ENCODE measurements at places on chromosomes 1 and 21. TPM values are rescaled to one million over a fixed set of nuclear protein-coding genes. Genes with fewer than 3 reads are reported as not detected.

Gene CHAF1B
- total RNA-seq, result 0.42 TPM

Gene ATAD3C
- total RNA-seq, result 0.90 TPM

Gene PPM1J
- total RNA-seq, result 7.1 TPM

Gene NUDT4B
- total RNA-seq, result 0.44 TPM

Gene LCE6A
- not detected for total RNA-seq

Gene CACNA1E
- 0.04 TPM for total RNA-seq

Gene RAP1GAP
- total RNA-seq, result 4.4 TPM

Gene CGN
- not detected for total RNA-seq

Gene OPRD1
- total RNA-seq, result not detected

Gene PLPPR5
- total RNA-seq, result not detected

Gene AADACL4
- total RNA-seq, result not detected

- no peak for DNase-seq
Measured at GRCh38 chr1:209354840-209355165, 228.7 kb upstream of the CAMK1G start.

- DNase-seq, result no peak
Measured at GRCh38 chr1:243345205-243345604, 89.4 kb downstream of the SDCCAG8 start.

DNA sequence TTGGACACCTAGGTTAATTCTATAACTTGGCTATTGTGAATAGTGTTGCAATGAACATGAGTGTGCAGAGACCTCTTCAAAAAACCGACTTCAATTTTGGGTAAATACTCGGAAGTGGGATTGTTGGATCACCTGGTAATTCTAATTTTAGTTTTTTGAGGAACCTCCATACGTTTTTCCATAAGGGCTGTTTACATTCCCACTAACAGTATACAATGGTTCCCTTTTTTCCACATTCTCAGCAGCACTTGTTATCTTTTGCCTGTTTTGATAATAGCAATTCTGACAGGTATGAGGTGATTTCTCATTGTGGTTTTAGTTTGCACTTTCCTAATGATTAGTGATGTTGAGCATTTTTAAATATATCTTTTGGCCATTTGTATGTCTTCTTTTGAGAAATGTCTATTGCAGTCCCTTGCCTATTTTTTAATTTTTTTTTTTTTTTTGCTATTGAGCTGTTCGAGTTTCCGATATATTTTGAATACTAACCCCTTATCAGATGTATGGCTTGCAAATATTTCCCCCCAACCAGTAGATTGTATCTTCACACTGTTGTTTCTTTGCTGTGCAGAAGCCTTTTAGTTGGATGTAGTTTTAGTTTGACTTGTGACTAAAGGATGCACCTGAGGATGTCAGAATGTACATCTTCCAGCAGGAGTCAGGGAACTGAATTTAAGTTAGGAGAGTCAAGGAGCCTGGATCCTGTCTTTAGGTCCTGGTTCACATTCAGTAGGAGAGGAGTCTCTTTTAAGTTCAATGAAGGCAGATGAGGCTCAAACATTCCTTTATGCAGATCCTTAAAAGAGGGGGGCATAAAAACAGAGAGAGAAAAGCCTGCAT lies 120.0 kb downstream of the S1PR1 start:
- no peak for DNase-seq

DNA sequence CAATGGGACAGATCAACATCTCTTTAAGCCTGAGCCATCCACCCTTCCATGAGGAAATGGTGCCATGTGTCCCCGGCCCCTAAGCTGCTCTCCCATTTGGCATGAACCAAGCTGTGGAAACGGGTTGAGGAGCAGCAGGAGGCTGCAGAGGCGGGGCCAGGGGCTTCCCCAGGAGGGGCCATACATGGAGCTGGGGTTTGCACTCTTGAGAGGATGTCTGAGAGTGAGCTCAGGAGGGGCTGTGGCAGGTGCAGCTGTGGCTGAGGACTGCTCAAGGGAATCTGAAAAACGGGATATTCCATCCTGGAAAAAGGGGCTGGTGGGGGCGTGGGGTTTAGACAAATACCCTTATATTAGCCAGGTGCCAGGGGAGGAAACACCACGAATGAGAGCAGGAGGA lies 7.1 kb upstream of the CLEC20A start:
- no peak for DNase-seq

GRCh38 chr1:204073837-204074273 lies 940 bp downstream of the SOX13 start:
- DNase-seq, result no peak

GRCh38 chr1:183585038-183585437 lies 5.2 kb downstream of the NCF2 start:
- DNase-seq, result no peak

DNA sequence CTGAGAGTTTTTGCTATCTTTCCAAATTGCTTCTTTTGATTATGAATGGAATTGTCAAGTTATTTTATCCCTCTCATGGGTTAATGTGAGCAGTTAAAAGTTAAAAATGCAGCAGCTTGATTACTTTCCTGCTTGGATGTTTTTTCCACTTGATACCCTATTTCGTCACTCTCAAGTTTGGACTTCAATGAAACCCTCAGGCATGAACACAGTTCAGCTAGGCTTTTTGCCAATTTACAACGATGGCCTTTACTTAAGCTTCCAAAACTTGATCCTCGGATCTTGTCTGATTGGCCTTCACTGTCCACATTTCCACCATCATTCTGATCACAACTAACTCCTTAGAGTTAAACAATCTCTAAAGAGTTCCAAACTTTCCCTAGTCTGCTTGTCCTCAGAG lies 752.4 kb upstream of the PRMT6 start:
- no peak for DNase-seq

DNA sequence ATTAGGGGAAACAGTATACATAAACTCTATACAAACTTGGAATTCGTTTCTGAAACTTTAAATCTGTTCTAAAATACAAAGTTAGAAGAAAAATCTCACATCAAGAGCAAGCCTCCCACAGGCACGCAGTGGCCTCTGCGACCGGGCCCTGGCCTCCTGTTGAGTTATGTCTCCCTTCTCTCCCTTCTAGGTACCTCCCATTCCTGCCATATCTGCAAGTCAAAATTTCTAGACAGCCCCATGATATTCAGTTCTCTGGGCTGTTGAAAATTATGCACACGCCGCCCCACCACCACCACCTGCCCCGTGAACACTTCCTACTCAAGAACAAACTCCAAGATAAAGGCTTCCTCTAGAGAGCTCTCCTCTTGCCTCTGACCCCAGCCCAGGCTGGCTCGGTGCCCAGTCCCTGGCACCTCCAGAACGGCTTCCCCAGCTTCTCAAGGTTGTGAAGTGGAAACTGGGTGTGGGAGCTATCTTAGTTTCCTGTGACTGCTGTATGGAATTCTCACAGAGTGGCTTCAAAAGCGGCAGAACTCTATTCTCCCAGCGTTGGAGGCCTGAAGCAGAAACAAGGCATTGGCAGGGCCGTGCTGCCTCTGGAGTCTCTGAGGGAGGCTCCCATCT lies 37.7 kb upstream of the LRP8 start:
- no peak for DNase-seq

- DNase-seq, result no peak
Measured at GRCh38 chr1:85459290-85459689, 5.7 kb downstream of the DDAH1 start.

DNA sequence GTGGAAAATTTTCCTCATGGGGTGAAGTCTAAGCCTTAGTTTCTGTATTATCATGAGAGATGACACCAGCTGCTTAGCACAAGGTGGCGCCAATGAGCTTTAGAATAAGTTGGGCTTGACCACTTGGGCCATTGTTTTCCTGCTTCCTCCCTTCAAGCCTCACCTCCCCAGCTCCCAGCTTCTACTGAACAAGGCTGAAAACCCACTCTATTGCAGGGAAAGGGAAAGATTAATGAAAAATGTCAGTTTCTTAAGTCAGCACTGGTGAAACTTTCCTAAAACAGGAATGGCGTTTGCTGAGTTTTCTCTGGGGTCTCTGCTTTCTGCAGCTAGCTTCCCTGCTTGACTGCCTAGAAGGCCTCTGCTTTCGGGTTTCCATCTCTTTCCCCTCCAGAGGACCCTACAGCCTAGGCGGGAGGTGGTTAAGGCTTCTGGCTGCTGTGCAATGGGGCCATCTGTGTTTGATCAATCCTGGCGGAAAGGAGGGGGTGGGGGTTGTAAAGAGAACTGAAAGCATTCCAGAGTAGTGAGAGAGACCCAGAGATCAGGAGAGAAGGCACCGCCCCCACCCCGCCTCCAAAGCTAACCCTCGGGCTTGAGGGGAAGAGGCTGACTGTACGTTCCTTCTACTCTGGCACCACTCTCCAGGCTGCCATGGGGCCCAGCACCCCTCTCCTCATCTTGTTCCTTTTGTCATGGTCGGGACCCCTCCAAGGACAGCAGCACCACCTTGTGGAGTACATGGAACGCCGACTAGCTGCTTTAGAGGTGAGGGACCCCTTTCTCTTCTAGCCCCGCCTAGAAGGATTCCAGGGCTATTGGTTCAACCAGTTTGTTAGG lies at the start of gene OLFML3:
OLFML3 (plus strand) TSS at position 612 of the 840 bp plus-strand sequence; CDS start at position 655, 43 bp downstream.
- peak; percentile 92 for DNase-seq

DNA sequence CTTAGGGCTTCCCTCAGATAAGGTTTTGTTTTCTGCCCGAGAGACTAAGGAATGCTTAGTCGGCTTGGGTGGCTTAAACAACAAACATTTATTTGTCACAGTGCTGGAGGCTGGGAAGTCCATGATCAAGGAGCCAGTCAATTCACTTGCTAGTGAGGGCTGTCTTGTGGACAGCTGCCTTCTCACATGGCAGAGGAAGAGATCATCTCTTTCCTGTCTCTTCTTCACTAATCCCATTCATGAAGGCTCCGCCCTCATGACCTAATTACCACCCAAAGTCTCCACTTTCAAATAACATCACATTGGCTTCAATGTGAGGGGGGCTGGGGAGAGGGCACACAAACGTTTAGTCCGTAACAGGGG lies 50.5 kb upstream of the IL12RB2 start:
- no peak for DNase-seq

DNA sequence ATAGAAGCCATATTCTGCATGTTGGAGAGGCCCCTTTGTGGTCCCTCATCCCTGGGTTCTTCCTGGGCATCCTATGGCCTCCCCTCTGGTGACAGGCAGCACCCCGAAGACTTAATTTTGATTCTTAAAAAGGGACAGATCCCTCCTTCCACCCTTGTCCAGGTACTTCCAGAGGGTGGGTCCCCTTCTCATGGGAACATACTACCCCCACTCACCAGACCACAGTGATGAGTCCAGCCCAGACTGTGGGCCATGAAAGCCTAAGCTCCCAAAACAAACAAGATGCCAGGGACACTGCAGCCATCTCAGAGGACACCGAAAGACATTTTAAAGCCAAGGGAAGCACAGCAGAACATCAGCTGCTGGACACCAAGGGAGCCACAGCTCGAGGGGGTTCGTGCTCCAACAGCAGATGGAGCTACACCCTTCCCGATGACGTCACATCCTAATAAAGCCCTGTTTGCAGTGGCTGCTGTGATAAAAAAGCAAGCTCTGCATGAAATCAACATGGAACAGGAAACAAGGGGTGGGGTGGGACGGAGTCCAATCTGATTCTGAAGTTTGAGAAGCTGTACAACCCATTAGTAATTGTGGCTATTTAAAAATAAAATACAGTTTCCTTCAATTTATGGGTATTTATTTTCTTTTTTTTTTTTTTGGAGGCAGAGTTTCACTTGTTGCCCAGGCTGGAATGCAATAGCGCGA lies 32.4 kb downstream of the GNB1 start:
- DNase-seq, result peak; percentile 67

GRCh38 chr1:45393718-45394302 lies 53.6 kb upstream of the MUTYH start:
- DNase-seq, result no peak

- no peak for DNase-seq
Measured at GRCh38 chr1:47411436-47411835, 4.6 kb upstream of the FOXE3 start.

GRCh38 chr1:5435414-5435813 lies 556.8 kb downstream of the NPHP4 start:
- no peak for DNase-seq

DNA sequence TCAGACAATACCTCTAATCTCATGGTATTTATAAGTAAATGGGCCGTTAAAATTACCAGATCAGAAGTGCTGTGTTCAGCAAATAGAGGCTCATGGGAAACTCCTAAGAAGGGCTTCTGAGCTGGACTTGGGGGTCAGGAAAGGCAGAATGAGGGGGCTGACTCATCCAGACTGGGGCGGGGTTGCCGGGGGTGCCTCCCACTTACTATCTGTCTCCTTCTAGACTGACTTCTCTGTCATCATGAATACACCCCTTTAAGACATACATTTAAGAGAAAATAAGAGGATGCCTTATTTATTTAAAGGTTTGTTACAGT lies 96.0 kb upstream of the ERRFI1 start:
- DNase-seq, result no peak

GRCh38 chr1:14970115-14970798 lies 183.3 kb upstream of the TMEM51 start:
- DNase-seq, result no peak

GRCh38 chr1:56524263-56524662 lies 55.1 kb downstream of the PLPP3 start:
- no peak for DNase-seq
